ENCODE measurements at places on chromosomes 2 and 18.

DNA sequence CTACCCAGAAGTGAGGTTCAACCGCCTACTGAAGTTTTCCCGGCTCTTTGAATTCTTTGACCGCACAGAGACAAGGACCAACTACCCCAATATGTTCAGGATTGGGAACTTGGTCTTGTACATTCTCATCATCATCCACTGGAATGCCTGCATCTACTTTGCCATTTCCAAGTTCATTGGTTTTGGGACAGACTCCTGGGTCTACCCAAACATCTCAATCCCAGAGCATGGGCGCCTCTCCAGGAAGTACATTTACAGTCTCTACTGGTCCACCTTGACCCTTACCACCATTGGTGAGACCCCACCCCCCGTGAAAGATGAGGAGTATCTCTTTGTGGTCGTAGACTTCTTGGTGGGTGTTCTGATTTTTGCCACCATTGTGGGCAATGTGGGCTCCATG lies 48.7 kb upstream of the INPP4A start:
- DNase-seq: no peak

DNA sequence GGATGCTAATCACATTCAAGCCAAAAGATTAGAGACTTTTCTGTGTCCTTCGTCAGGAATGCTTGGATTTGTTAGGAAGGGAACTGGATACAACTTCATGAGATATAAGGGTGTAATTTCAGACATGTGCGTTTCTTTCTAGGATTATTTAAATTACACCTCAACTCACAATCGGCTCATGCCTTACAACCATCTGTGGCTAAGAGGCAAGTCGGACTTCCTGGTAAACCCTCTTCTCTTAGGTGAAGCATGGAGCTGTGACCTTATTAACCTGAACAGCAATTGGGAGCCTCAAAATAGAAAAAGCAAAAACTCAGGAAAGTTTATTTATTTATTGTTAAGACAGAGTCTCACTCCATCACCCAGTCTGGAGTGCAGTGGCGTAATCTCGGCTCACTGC lies 61.8 kb downstream of the SEMA4F start:
- DNase-seq: no peak

- no peak for DNase-seq
Observed at GRCh38 chr2:55430211-55430975, 10.7 kb upstream of the CCDC88A start.

GRCh38 chr18:11454040-11454439 lies 155.4 kb upstream of the SLC35G4 start:
- no peak for DNase-seq

DNA sequence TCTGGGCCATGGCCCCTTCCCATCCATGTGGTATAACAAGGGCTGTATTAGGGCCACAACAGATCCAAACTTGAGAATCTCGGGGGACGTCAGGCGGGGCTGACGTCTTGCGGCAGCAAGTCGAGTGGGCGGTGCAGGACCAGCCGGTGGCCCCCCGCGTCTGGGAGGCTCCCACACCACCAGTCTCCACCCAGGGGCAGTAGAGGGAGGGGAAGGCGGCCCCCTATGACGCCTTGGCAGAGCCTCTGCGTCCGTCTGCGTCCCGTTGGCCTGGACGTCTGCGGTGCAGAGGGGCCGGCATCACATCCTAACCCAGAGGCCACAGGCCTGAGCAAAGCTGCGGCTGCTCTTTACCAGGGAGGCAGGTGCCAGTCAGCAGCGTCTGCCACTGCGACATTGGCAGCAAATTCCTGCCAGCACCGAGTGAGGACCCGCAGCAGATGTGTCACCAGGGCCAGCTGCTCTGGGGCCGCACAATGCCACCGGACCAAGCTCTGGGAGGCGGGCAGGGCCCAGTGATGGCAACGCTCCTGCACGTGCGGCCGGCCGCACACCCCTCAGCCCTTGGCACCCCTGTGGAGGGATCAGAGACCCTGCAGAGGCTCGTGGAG lies 73.8 kb downstream of the KCNG2 start:
- DNase-seq: no peak

- DNase-seq: no peak
Observed at GRCh38 chr18:24173997-24174396, 35.1 kb downstream of the CABYR start.

- DNase-seq: no peak
Observed at GRCh38 chr2:180955101-180955500, 25.3 kb upstream of the UBE2E3 start.

GRCh38 chr2:35447821-35448220 lies 907.8 kb upstream of the CRIM1 start:
- no peak for DNase-seq

- DNase-seq: no peak
Observed at GRCh38 chr2:189506514-189506976, 65.3 kb downstream of the WDR75 start.

- no peak for DNase-seq
Observed at GRCh38 chr2:8570637-8571036, 111.2 kb upstream of the ID2 start.

DNA sequence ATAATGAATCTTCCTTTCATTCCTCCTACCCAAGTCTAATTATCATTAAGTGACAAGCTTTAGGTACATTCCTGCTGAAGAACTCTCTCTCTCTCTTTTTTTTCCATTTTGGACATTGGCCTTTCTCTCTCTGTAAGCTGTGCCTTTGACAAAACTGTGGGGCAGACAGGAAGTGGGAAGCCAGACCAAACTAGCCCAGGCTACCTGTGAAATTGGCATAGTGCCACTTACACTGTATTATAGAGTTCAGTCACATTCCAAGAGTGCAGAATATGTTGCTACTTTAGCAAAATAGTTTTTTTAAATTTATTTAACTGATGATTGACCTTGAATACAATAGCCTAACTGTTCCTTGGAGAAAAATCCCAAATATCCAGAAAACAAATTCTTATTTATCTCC lies 381.5 kb upstream of the ETAA1 start:
- DNase-seq: no peak

DNA sequence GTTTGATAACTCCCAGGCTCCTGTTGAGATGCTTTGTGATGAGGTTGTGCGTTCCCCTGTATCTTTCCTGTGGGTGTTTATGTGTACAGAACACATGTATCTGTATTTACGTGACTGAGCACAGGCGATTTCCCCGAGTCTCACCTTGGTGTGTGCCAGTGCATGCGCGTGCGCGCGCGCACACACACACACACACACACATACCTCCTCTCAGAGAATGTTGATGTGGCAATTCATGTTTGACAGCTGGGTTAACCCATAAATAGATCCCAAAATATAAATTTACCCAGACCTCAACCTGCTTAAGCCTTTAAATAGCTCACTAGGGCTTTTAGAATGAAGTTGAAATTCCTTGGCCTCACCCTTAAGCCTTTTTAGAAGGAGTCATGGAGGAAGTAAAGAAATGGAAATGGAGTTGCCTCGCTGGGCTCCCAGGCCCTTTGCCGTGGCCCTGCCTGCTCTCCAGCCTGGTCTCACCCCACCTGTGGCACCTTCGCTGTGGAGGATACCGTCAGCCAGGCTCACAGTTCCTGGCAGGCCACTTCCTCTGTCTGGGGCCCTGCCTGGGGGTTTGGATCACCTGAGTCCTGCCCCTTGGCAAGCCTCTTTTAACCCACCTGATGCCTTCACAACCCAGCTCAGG lies 20.3 kb downstream of the AGAP1 start:
- no peak for DNase-seq

All from stimulated activated CD8-positive, alpha-beta memory T cell treated with anti-CD3 and anti-CD28 coated beads, Interleukin-15, amount 100 ng/mL, for 24 hours (primary cell).